Stimulated activated CD8-positive, alpha-beta memory T cell treated with anti-CD3 and anti-CD28 coated beads, Interleukin-7, amount 100 ng/mL, for 4 hours (primary cell): ENCODE measurements at places on chromosomes 13 and 19.

DNA sequence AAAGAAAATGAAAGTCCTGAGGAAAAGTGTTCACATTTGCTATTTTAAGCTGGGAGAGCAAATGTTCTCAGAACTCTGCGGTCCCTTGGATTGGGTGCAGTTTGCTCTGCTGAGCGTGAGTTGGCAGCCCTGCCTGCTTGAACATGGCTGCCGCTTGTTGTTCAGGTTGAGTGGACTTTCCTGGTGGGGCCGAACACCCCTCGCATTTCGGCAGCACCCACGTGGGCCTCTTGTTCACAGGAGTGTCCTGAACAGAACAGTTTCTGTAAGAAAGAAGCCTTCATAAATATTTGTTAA lies 10.8 kb upstream of the RNF113B start:
- no peak for DNase-seq

DNA sequence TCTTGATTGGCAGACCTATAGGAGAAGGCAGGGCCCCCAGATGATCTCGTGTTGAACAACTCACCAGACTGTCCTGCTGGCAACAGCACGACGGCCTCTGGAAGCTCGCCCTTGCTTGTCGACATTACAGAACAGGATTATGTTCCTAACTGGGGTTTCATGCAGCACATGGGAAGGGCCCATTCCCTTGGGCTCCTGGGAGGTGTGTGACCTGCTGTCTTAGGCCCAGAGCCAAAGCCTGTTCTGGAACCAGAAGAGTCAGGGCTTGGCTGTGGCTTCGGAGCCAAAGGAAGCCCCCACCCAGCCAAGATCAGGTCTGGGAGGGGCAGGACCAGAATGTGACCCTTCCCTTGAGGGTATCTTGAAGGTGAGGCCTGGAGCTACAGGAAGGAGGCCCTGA lies 36.9 kb downstream of the RGCC start:
- DNase-seq = no peak

DNA sequence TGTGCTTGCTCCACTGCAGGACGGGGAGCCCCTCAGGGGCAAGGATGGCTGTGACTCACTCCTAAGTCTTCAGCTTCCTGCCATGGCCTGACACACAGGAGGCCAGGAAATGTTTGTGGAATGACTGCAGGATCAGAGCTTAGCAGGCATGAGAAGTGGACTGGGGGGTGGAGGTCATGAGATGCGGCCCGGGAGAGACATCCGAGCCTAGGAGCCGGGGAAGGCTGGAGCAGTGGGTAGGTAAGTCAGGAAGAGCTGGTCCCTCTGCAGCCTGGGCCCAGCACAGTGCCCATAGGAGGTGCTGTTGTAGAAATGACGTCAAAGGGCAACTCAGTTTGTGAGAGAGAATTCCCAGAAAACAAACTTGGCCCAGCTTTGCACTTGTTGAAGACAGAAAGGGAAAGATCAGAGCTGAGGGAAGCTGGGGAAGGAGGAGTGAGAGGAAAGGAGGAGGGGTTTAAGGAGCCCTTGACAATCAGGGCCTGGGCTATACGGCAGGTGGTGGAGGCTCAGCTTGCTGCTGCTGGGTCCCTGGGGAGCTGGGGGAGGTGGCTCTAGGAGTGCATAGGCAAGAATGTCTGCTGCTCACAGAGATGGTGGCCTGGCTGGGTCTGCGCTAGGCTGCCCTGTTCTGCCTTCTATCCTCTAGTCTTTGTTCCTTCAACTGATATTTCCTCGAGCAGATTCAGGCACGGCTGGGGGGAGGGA lies 18.5 kb downstream of the POU2F2 start:
- DNase-seq = no peak

DNA sequence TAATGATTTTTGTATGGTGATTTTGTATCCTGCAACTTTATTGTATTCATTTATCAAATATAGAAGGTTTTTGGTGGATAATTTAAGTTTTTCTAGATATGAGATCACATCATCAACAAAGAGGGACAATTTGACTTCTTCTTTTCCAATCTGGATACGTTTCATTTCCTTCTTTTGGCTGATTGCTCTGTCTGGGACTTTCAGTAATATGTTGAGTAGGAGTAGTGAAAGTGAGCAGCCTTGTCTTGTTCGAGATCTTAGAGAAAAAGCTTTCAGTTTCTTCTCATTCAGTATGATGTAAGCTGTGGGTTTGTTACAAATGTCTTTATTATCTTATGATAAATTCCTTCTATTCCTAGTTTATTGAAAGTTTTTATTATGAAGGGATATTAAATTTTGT lies 352.0 kb upstream of the DACH1 start:
- no peak for DNase-seq

DNA sequence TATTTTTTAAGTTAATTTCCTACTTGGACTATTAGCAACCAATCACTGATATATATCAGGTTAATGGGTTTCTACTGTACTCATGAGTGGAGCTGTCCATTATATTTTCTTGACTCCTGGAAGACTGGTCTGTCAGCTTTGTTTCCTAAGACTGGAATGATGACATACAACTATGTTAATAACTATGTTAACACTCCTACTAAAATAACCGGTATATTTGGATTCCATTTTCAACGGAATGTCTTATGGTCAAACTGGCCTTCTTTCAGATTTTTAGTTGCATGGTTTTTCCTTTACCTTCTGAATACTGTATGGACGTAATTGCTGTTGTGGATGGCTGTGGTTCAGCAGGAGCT lies 45.8 kb upstream of the GPI start:
- DNase-seq = no peak

- no peak for DNase-seq
Observed at GRCh38 chr13:111482126-111482525, 161.7 kb downstream of the TEX29 start.

GRCh38 chr19:2413629-2414028 lies 13.8 kb downstream of the TIMM13 start:
- DNase-seq = no peak

GRCh38 chr19:51342631-51343569 lies 961 bp upstream of the VSIG10L start:
- no peak for DNase-seq

DNA sequence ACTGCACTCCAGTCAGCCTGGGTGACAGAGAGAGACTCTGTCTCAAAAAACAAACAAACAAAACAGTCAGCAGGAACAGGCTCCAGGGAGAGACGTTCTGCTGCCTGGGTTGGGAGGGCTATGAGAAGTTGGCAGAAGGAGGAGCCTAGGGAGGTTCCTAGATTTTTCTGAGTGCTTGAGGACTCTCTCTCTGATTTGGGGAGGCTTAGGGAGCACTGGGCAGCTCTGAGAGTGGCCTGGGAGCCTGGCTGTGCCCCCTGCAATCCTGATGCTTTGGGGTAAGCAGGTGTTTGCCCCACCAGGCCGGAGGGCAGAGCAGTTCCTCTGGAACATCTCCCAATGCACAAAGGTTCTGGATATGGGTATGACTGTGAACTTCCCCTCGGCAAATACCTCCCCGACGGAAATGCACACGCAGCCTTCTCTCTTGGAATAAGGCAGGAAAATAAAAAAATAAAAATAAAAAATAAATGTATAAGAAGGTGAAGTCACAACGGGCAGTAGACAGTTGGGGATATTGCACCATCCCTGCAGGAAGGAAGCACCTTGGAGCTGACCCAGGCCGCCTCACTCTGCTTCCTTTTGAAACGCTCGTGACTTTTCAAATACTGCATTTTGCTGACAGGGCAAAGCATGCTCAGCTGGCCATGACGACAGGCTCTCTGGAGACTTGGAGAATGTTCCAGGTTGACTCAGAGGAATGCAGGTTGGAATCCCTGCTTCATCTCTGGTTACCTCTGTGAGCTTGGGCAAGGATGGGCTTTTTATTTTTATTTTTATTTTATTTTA lies 26.5 kb upstream of the HOMER3 start:
- no peak for DNase-seq

GRCh38 chr13:100396776-100397175 lies 191.8 kb downstream of the GGACT start:
- no peak for DNase-seq

- DNase-seq = no peak
Observed at GRCh38 chr13:99398916-99399622, 91.9 kb upstream of the GPR183 start.
